ENCODE measurements at places on chromosomes 6 and 20. TPM values are rescaled to one million over a fixed set of nuclear protein-coding genes. Genes with fewer than 3 reads are reported as not detected.

DNA sequence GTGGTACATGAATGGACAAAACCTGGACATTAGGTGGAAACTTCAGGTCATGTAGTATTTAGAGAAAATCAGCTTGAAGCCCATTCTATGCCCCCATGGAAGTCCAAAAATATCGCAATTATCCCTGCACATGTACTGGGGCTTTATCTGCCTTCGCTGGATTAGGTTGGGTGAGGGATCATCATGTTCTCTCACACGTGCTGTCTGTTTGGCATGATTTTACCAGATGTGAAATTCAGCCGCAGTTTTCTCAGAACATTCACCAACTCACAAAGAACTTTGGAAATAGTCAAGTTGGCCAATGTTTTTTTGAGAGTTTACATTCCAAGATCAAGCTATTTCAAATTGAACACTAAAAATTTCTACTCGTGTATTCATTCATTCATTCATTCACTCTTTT, 459.8 kb upstream of the CITED2 start:
- no peak for DNase-seq
- H3K27me3 ChIP-seq, result peaks cover 10% of the 10 kb centered on the region
- no peaks in the 10 kb centered on the region for H3K4me1 ChIP-seq
- no peaks in the 10 kb centered on the region for H3K36me3 ChIP-seq
- H3K27ac ChIP-seq, result no peak overlapping the region

GRCh38 chr6:20877008-20877937, 343.0 kb downstream of the CDKAL1 start:
- H3K4me3 ChIP-seq, result no peak overlapping the region
- peak; percentile 46 for DNase-seq
- no peak overlapping the region for H3K27ac ChIP-seq
- H3K4me1 ChIP-seq, result peaks cover 10% of the 10 kb centered on the region
- peaks cover 39% of the 10 kb centered on the region for H3K36me3 ChIP-seq

DNA sequence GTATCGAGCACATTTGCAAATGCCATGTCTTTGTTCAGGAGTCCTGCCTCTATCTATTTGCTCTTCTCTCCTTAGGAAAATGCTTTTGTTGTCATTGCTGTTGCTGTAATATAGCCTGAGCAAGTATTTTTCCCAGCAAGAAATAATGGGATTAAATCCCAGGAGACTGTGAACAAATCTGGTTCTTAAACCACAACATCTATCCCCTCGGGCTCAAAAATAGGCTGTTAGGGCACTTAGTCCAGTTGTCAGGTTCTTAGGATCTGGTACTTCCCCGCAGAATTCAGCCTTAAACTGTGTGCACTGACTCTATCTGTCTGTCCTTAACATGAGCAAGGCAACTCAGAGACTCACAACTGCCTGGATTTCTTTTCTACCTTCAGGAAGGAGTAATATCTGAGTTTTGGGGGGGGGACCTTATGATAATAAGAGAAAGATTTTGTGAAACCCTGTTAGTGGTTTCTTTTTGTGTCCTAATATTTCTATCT, 437.5 kb downstream of the HTR1B start:
- H3K27me3 ChIP-seq, result no peaks in the 10 kb centered on the region
- DNase-seq, result no peak
- H3K4me3 ChIP-seq, result no peak overlapping the region
- no peaks in the 10 kb centered on the region for H3K4me1 ChIP-seq
- H3K36me3 ChIP-seq, result no peaks in the 10 kb centered on the region

- peaks cover 5% of the 10 kb centered on the region for H3K4me1 ChIP-seq
- H3K27ac ChIP-seq, result no peak overlapping the region
- H3K36me3 ChIP-seq, result no peaks in the 10 kb centered on the region
- no peak for DNase-seq
- H3K4me3 ChIP-seq, result no peak overlapping the region
- H3K27me3 ChIP-seq, result peaks cover 13% of the 10 kb centered on the region
These were observed 6.9 kb downstream of the RSPO4 start for GRCh38 chr20:995170-995569.

GRCh38 chr6:168056892-168057527, 22.0 kb downstream of the FRMD1 start:
- no peaks in the 10 kb centered on the region for H3K36me3 ChIP-seq
- no peak for DNase-seq
- no peak overlapping the region for H3K27ac ChIP-seq
- no peaks in the 10 kb centered on the region for H3K27me3 ChIP-seq
- H3K4me1 ChIP-seq, result no peaks in the 10 kb centered on the region
- no peak overlapping the region for H3K4me3 ChIP-seq

DNA sequence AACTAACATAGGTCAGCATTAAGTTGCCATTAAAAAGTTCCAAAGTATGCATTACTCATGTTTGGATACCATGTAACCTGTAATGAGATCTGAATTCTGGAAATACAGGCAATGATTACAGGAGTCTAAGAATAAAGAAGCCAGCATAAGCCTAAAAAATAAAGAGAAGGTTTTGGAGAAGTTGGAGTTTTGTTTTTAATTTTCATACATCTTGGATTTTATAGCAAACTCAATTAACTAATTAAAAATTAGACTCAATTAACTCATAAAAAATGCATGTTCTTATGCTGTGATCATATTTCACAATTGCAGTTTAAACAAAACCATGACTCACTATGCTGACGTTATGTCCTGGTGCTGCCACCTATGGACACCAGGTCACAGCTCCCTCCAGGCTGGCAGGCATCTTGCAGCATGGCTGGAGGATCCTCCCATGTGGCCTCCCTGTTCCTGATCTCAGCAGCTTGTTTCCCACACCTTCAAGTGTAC, 648.8 kb upstream of the AGPAT4 start:
- peak; percentile 48 for DNase-seq
- H3K4me3 ChIP-seq, result no peak overlapping the region
- no peaks in the 10 kb centered on the region for H3K27me3 ChIP-seq
- no peaks in the 10 kb centered on the region for H3K36me3 ChIP-seq
- no peak overlapping the region for H3K27ac ChIP-seq
- no peaks in the 10 kb centered on the region for H3K4me1 ChIP-seq

DNA sequence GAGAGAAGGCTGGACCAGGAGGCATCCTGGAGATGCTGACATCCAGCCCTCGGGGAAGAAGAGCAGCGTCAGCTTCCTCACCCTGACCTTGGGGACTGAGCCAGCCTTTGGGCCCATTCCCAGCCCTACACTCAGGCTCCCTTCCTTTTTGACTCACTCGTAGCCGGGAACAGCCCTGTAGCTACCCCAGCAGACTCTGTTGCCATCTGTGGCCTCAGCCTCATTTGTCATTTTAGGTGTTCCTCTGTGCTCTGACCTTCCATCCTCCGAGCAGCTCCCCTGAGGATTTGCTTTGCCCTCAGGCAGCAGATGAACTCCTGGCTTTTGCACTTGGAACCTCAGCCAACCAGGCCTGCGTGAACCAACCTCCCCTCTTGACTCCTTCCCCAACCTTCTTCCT, 67.5 kb downstream of the ELOVL2 start:
- no peak for DNase-seq
- H3K27ac ChIP-seq, result no peak overlapping the region
- H3K36me3 ChIP-seq, result no peaks in the 10 kb centered on the region
- H3K4me3 ChIP-seq, result no peak overlapping the region
- H3K4me1 ChIP-seq, result no peaks in the 10 kb centered on the region

DNA sequence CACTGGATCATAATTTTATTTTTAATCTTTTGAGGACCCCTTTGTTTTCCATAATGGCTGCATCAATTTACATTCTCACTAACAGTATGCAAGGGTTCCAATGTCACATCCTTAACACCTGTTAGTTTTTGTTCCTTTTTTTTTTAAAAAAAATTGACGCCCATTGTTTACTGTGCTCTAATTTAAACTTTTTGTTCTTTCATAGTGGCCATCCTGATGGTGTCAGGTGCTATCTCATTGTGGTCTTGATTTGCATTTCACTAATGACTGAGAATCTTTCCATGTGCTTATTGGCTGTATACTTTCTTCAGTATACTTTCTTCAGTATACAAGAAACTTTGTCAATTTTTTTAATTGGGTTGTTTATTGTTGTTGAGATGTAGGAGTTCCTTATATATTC, 347.0 kb downstream of the RNGTT start:
- no peak overlapping the region for H3K4me3 ChIP-seq
- peak overlapping the region; percentile 63 for H3K27ac ChIP-seq
- DNase-seq, result no peak
- peaks cover 34% of the 10 kb centered on the region for H3K36me3 ChIP-seq

DNA sequence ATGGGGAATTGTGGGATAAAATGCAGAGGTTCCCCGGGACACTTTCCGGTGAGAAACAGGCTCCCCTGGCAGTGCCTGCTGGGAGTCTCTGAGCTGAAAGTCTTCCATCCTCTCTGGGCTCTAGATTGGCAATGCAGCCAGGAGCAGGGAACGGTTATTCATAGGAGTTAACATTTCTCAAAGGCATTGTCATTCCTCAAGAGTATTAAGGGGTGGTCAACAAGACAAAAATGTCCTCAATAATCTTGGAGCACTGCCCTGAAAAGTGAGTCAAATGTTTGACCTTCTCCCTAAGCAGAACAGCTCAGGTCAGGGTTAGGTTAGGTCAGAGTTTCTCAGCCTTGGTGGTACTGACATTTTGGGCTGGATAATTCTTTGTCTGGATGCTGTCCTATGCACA, 13.2 kb downstream of the BPIFB1 start:
- no peak for DNase-seq
- H3K27me3 ChIP-seq, result peaks cover 3% of the 10 kb centered on the region
- H3K27ac ChIP-seq, result no peak overlapping the region
- H3K36me3 ChIP-seq, result no peaks in the 10 kb centered on the region
- H3K4me1 ChIP-seq, result no peaks in the 10 kb centered on the region

- H3K4me1 ChIP-seq, result no peaks in the 10 kb centered on the region
- no peak overlapping the region for H3K27ac ChIP-seq
- H3K4me3 ChIP-seq, result no peak overlapping the region
- no peak for DNase-seq
These were observed 112.5 kb upstream of the QKI start for GRCh38 chr6:163301726-163302635.

DNA sequence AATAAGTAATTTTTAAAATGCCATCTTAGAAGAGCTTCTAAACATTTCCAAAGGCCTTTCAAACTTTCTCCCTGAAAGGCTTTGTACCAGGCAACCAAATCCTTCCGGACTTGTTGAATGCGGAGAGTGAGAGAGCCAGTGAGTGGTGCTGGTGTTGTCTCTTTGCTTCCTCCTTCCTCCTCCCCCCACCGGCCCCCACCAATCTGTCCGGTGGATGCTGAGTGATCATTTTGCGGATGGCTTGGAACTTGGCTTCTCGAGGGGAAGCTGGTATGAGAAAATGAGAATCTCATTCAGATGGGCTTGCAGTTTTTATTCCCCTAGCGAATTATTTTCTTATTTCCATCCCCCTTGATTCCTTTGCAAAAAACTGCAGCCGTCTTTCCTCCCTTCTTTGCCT, 97.3 kb downstream of the ANKRD60 start:
- H3K27ac ChIP-seq, result no peak overlapping the region
- no peak for DNase-seq
- no peaks in the 10 kb centered on the region for H3K36me3 ChIP-seq
- peaks cover 14% of the 10 kb centered on the region for H3K4me1 ChIP-seq

Gene ZSCAN23
- total RNA-seq, result 1.6 TPM

Gene MRAP2
- total RNA-seq, result not detected

Gene CTSA
- 40.2 TPM for total RNA-seq

Gene CALHM6
- total RNA-seq, result 11.3 TPM

Gene LIN28B
- total RNA-seq, result not detected
